ENCODE measurements at places on chromosomes 2 and 18.
A peak's percentile ranks its signal among the peaks of the same experiment; 100 is the strongest.

DNA sequence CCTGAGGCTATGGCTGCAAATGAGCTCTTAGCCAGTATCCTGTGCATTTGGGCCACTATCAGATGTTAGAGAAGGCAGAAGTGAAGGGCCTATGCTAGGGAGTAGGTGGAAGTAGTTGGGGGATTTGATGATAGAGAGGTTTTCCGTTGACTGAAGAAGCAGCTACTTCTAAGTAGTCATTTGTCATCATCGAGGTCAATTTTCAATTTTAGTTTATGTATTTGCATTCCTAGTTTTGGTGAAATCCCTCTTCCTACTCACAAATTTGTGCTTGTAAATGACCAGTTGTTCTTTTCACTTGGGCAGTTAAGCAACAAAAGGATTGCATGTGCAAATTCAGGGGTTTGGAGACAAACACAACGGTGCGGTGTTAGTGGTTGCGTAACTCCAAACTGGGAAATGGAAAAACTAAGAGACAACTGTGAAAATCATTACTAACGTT lies 48.5 kb upstream of the PELI1 start:
- peak; percentile 75 for DNase-seq

GRCh38 chr2:2586068-2586776 lies 255.1 kb upstream of the MYT1L start:
- DNase-seq = no peak

GRCh38 chr18:52402814-52403213 lies 62.8 kb downstream of the DCC start:
- DNase-seq = no peak

DNA sequence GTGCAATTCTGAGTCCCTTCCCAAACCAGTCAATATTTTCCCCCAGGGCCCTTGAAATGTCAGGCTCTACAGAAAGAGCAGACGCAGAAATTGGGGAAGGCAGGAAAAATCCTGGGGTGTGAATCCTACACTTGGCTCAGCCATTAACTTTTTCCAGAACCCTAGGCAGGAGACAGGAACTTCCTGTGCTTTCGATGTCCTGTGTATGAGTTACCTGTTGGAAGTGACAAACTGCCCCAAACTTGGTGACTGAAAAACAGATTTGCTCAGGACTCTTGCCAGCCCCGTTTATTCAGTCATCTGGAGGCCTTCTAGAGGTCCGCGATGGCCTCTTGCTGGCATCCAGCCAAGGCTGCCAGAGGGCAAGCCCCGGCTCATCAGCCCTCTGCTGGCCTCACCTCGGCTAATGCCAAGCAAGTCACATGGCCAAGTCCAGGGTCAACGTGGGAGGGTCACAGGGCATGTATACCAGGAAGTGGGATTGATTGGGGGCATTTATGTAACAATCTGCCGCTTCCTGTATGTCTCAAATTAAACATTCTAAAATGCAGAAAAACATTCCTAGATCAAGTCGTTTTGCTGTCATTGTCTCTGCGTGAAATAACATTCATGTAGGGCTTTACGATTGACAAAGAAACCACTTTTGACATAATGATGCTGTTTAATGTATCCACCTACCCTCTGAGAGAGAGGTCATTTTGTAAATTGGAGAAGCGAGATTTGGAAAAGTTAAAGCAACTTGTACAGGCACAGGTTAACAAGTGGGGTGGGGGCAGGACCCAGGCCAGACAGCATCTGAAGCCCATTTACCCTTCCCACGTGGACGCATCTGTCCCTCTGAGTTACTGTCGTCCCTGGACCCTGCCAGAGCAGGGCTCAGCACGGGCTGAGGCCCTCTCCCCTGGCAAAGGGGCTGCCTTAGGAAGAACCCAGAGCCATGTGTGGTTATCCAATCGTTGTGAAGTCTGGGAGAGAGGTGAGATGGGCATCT lies 179.4 kb downstream of the INHBB start:
- no peak for DNase-seq

- no peak for DNase-seq
Measured at GRCh38 chr2:154698296-154698720, at the start of gene KCNJ3. TSS of gene KCNJ3 (plus strand) at chr2:154698695. CDS start at chr2:154698776, 81 bp downstream.

All from iris pigment epithelial cell (primary cell).